Activated gamma-delta T cell treated with Interleukin-2 at 50 U/mL for 16 hours (primary cell): ENCODE measurements at places on chromosomes 7 and 10.

GRCh38 chr7:79622781-79623180 is 169.3 kb upstream of the MAGI2 start:
- no peak for DNase-seq

DNA sequence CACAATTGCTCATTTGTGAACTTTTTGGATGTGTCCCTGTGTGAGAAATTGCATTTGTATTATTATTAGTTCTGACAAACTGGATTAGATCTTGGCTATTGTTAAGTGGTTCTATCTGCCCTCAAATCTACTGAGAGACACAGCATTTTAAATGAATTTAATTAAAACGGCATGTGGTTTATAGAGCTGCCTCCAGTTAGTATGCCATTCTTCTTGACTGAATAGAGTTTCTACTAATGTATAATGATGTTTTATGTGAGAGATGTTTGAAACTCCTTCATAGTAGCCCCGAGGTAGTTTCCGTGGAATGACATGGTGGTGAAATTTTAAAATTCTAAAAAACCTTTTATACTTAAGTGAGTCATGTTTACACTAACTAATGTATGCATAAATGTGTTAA is 110.9 kb downstream of the DYNC1I1 start:
- no peak for DNase-seq

GRCh38 chr10:55441777-55442176 is 640.7 kb upstream of the PCDH15 start:
- DNase-seq = no peak

- DNase-seq = no peak
These were observed 30.4 kb upstream of the ADD3 start for GRCh38 chr10:109977382-109977806.

- DNase-seq = no peak
These were observed 12.5 kb upstream of the PALS2 start for GRCh38 chr7:24560772-24561171.

DNA sequence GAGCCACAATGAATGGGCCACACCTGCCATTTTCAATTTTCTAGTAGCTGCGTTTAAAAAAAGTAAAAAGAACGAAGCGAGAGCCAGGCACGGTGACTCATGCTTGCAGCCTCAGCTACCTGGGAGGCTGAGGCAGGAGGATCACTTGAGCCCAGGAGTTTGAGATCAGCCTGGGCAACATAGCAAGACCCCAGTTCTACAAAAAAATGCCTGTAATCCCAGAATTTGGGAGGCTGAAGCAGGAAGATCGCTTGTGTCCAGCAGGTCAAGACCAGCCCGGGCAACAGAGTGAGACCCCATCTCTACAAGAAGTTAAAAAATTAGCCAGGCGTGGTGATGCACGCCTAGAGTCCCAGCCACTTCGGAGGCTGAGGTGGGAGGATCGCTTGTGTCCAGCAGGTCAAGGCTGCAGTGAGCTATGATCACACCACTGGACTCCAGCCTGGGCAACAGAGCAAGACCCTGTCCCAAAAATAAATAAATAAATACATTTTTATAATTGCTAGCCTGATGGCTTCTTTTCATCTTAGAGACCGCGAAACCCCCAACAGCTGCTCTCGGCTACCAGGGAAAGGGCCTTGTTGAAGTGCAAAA is 32.1 kb downstream of the MICALL2 start:
- no peak for DNase-seq

DNA sequence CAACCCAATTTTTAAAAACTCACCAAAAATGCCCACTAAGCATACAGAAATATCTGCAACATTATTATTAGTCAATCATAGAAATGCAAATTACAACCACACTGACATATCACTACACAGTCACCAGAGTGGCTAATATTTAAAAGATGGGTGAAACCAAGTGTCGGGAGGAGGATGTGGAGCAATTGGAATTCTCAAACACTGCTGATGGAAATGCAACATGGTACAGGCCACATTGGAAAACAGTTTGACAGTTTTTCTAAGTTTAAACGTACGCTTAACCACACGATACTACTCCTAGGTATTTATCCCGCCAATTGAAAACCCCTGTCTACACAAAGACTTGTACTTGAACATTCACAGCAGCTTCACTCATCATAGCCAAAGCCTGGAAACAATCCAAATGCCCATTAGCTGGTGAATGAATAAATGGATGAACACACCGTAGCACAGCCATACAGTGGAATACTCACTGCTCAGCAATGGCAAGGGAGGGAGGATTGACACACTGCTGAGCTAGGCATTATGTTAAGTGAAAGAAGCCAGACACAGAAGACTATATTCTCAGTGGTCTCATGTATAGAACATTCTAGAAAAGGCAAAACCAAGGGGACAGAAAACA is 16.3 kb downstream of the GCK start:
- DNase-seq = no peak

DNA sequence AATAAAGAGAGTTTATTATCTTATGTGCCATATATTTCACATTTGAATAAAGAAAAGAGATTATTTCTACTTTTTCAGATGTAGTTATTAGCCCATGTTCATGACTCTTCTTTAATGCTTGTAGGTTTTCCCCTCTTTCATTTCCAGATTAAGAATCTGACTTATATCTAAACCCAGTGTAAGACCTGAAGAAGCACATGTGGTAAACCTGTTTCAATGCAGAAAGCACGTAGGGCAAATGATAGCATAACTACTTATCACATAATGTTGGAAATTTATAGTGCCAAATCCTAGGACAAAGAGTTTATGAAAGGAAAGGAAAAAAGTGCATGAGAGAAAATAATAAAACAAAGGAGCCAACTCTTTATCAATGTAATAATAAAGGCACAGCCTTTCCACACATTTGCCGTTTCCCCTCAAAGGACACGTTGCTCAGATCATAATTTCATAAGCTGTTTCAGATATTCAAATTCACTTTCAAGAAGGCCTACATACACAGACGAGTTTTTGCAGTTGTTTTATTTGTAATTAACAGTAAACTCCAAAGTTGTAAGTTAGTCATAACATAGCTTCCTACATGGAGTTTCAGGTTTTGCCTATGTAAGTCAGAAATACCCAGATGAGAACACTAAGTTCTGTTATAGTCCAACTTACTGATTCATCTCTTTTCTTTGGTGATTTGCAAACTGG is 88.8 kb upstream of the MDFIC start:
- DNase-seq = no peak

- DNase-seq = no peak
These were observed 623.4 kb upstream of the IGFBP3 start for GRCh38 chr7:46544396-46545008.

DNA sequence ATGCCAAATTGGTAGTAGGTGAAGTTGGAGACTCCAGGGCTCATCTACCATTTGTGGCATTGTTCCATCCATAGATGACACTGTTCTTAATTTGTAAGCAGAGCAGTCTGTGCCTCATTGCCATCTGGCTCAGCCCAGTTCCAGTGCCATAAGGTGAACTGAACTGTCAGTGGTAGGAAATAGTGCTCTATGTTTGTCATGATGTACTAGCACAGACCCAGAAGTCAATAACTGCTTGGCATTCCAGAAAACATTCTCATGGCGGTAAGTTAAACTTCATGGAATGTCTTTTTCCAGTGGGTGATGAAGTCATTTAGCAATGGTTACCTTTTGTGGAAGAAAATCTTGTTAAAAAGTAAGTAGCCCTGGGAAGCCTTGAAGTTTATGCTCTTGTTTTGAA is 302.7 kb downstream of the SUGCT start:
- no peak for DNase-seq

DNA sequence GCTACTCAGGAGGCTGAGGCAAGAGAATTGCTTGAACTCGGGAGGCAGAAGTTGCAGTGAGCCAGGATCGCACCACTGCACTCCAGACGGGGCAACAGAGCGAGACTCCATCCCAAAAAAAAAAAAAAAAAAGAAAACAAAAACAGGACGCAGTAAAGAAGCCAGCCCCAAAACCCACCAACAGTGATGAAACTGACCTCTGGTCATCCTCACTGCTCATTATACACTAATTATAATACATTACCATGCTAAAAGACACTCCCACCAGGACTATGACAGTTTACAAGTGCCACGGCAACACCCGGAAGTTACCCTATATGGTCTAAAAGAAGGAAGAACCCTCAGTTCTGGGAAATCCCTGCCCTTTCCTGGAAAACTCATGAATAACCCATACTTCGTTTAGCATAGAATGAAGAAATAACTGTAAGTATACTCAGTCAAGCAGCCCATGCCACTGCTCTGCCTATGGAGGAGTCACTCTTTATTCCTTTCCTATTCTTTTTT is 40.0 kb upstream of the EIF4H start:
- no peak for DNase-seq

- DNase-seq = no peak
These were observed 18.5 kb downstream of the PTN start for GRCh38 chr7:137324796-137325696.

GRCh38 chr7:28729281-28729680 is 228.8 kb downstream of the TRIL start:
- no peak for DNase-seq

- DNase-seq = no peak
These were observed 227.1 kb downstream of the FANK1 start for GRCh38 chr10:126123466-126123865.

DNA sequence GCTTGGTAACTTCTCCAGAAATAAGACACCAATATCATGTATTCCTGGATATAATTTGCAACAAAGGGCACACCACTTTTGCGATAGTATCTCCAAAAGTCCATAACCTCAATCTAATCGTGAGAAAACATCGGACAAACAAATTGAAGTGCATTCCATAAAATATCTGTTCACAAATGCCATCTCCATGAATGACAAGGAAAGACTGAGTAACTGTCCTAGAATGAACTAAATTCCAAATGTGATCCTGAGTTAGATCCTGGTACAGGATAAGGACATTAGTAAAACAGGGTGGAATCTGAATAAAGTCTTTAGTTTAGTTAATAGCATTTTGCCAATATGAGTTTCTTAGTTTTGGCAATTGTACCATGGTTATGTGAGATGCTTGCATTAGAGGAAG is 384.2 kb downstream of the SUGCT start:
- DNase-seq = no peak

DNA sequence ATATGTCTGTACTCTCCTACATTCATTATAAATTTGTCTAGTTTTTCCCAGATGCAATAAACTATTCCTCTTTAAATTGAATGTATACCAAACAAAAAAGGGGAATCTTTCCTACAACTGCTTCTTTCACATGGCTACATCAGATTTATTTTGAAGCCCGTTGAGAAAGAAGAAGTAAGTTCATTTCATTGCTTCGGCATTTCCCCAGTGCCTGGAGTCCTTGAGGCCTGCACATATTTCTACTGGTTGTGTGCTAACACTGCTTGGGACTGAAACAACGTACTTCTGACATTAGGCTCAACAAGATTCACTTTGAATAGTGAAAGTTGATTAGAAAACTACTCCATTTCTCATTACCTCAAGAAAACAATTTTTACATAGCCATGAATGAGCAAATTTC is 201.7 kb downstream of the PHF14 start:
- DNase-seq = no peak

DNA sequence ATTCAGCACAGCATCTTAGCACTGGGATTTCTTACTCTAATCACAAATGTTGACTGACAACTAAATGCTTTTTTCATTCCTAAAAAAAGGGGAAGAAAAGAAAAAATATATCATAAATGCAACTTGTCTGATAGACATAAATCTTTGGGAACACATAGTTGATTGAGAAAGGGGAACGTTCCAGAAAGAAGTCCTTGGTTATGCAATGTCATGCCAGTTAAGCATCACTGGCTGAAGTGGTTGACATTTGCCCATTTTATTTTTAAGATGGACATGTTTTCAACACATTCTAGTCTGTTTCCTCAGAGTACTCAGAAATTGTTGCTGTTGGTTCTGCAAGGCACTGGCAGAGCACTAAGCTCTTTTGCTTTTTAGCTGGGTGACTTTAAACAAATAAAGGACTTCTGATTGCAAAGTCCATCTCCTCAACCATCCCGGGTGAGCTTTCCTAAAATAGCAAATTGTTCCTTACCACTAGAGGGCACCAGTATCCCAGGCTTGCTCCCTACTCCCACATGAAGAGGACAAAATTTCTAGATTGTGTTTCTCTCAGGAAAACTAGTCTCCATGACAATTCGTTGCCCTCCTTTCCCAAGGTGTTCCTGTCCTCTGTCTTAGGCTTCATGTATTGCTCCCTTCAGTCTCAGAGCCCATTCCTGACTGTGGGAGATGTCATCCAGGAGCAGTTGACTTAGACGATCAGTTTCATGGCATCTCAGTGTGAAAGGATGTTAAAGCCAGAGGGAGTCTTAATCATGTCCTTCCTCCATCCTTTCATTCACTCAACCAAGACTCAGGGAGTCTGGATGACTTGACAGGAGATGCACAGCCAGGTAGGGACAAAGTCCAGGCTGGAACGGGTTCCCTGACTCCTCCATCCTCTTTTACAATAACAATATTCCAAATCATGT is 23.9 kb downstream of the OPALIN start:
- DNase-seq = no peak

DNA sequence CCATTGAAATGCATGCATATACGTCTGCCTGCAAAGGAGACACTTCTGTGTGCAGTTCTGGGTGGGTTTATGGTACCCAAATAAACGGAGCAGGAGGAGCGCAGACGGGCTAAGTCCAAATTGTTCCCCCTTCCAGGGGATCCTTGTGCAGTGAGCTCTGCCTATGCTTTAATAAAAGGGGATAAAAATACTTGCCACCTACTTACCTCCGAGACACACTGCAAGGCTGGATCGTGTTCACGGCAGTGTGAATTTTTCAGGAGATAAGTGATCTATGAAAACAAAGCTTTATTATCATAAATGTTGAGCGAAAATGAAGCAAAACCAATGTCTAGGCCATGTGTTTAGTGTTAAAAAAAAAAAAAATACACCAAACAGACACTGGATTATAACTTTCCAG is 308.8 kb upstream of the AOAH start:
- DNase-seq = no peak

- DNase-seq = no peak
These were observed 105.5 kb downstream of the CUX1 start for GRCh38 chr7:101922631-101923601.

- DNase-seq = no peak
These were observed 39.0 kb downstream of the AKR1B1 start for GRCh38 chr7:134419875-134420274.

DNA sequence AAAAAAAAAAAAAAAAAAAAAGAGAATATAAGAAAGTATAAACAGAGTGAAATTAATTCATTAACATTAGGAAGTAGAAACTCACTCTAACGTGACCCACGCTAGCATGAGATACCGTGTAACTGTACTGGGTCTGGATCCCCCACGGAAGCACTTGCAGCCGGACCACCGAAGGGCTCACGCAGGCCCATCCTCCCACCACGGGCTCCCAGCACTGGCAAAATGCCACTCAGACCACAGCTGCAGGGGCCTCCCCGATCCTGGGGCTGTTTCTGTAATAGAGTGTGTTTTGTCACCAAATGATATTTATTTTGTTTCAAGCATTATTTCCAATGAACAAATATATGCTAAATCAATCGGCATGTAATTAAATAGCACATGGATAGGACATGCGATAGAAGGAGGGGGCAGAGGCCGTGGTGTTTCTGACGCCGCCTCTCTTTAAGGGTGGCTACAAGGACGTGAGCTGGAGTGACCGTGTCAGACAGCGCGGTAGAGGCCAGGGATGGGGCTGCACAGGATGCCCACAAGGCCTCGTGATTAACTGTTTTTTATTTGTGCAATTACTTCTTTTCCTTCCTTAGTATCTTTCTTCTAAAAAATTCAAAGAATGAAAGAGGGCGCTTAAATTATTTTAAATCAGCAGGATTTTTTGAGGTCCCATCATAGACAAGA is 568.5 kb downstream of the PTPRN2 start:
- no peak for DNase-seq
